ENCODE measurements at places on chromosomes 16 and 17. TPM values are rescaled to one million over a fixed set of nuclear protein-coding genes. Genes with fewer than 3 reads are reported as not detected.

DNAH9 gene
- 2.9 TPM for total RNA-seq

XAF1 gene
- 1.0 TPM for total RNA-seq

KRT31 gene
- not detected for total RNA-seq

DNA sequence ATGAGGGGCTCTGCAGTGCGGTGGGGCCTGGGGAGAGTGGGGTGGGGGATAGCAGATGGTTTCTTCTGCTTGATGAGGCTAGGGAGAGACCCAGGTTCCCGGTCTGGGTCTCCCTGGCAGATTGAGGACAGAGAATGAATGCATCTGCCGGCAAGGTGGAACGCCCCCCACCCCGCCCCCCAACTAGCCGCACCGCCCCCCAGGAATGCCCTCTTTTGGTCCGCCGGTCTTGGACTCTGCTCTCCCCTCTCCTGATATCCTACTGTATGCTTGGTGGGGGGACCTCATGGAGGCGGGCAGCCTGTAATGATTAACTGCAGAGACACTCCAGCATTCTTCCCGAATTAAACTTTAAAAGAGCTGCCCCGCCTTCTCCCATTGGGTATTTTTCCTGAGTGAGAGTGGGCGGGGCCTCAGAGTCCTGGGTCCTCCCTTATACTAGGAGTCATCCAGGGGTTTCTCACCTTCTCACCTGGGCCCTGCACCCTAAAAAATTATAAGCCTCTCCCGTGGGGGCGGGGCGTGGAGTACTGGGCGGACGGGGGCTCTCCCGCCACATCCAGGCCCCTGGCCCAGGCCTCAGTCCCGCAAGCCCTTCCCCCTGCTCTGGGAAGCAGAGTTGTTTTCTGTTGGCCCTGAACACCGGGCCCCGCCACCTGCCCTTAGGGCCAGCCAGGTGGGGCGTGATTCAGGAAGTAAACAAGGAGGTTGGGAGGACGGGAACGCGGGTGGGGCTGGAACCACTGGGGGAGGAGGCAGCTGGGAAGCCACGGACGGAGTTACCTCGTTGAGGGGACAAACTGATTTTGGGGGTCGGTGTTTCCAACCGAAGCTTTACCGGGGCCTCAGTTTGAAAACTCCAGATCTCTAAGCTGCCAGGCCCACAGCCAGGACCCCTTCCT is 1.5 kb downstream of the GRB7 start:
- DNase-seq = no peak

LGALS9B gene
- total RNA-seq = not detected

Measured in SK-MEL-5 (cell line).